ENCODE measurements at places on chromosomes 2 and 18. TPM values are rescaled to one million over a fixed set of nuclear protein-coding genes. Genes with fewer than 3 reads are reported as not detected.

GRCh38 chr2:97858442-97858841 lies 137.3 kb downstream of the TMEM131 start:
- DNase-seq: no peak

The HOXD11 gene
- not detected for total RNA-seq

DNA sequence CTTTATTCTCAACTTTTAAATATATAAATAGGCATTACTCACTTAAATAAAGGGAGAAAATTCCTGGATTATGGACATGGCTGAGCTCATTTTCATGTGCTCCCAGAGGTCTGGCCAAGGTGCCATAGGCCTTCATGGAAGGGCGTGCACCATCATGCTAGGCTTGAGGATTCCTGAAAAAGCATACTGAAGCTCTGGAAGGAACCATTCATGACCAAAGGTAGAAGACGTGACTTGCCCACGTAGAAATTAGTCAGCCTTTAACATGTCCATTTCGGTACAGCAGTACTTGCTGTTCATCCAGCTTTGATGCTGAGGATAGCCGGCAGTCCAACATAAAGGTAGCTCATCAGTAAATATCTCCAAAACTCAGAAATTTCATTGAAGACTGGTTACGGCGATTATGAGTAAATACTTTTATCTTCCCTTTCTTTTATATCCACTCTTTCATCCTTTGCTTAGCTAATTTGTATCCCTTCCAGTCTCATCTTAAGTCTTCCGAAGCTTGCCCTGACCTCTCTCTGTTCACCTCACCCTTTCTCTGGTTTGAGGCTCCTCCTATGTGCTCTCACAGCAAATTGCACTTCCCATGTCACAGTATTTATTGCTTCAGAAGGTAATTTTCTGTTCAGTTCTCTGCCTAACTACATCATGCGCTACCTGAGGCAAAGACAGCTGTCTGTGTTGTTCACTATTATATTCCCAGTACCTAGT lies 32.3 kb upstream of the ASNSD1 start:
- DNase-seq: no peak

DNA sequence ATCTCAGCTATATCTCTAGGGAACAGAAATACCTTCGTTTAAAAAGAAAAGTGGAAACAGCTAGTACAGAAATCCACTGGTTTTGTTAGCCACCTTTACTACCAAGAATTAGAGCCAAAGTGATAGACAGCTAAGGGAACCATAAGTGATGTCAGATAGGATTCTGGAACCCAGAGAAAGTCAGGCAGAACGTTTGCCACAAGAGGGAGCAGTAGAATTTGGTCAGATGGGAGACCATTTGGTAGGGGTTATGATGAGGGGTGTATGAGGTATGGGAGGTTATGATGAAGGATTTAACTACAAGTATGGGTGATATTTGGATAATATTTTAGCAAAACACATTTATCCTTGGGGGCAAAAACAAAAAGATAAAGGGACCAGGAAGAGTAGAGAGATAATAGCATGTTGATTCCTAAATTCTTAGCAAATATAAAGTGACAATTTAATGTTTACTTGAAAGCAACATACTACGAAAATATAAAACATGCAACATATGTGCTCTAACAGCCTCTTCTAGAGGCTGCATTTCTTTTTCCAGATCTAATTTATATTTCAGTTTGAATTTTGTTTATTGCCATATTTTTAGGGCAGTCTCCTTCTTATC lies 3.3 kb downstream of the SLC8A1 start:
- no peak for DNase-seq

The CFC1 gene
- total RNA-seq: 1.8 TPM

- no peak for DNase-seq
Measured at GRCh38 chr2:22037274-22037673, 913.5 kb downstream of the TDRD15 start.

The SERPINB11 gene
- not detected for total RNA-seq

The ANKRD30BL gene
- total RNA-seq: 0.29 TPM

The LOXL3 gene
- total RNA-seq: 64.2 TPM

DNA sequence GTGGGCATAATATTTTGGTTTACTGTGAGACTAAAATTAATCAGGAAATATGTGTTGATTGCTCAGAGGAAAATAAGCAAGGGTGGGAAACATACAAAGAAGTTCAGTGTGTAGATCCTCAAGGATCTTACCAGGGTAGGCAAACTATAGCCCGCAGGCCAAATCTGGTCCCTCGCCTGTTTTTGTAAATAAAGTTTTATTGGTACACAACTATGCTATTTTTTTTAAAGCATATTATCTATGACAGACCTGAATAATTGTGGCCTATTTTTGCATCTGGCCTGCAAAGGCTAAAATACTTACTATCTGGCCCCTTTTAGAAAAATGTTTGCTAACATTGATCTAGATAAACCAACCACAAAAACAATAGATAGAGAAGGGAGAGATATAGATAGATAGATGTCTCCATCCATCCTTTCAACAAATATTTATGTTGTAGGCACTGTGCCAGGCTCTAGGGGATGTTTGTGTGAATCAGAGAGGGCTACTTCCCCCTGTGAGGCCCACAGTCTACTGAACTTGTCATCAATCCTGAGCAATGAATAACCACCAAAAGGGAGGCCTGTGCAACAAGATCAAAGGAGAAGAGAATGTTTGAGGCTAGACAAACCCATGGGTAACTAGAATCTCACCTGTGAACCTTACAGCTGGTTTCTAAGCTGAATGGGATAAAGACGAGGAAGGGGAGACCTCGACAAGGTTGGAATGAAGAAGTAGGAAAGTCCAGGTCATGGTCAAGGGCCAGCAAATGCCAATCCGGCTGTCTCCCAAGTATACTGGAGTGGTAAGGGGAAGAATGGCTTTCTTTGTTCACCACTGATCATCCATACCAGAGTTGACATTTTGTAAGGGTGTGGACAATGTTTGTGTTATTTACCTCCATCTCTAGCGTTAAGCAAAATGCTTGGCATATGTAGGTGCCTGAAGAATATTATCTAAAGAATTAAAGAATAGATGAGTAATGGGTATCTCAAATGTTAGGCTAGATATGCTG lies 23.6 kb downstream of the ALPK2 start:
- DNase-seq: no peak

The TMEM247 gene
- not detected for total RNA-seq

- DNase-seq: peak; percentile 74
Measured at GRCh38 chr2:212005085-212005671, 533.4 kb downstream of the ERBB4 start.

The ACTG2 gene
- not detected for total RNA-seq

GRCh38 chr2:12726271-12726670 lies 9.5 kb downstream of the TRIB2 start:
- no peak for DNase-seq

GRCh38 chr2:146634230-146635097 lies 1210.4 kb upstream of the ACVR2A start:
- no peak for DNase-seq

GRCh38 chr18:39951142-39951720 lies 2003.8 kb upstream of the PIK3C3 start:
- DNase-seq: no peak

GRCh38 chr18:12335503-12335902 lies 27.5 kb downstream of the TUBB6 start:
- DNase-seq: no peak

The EVX2 gene
- 0.76 TPM for total RNA-seq

DNA sequence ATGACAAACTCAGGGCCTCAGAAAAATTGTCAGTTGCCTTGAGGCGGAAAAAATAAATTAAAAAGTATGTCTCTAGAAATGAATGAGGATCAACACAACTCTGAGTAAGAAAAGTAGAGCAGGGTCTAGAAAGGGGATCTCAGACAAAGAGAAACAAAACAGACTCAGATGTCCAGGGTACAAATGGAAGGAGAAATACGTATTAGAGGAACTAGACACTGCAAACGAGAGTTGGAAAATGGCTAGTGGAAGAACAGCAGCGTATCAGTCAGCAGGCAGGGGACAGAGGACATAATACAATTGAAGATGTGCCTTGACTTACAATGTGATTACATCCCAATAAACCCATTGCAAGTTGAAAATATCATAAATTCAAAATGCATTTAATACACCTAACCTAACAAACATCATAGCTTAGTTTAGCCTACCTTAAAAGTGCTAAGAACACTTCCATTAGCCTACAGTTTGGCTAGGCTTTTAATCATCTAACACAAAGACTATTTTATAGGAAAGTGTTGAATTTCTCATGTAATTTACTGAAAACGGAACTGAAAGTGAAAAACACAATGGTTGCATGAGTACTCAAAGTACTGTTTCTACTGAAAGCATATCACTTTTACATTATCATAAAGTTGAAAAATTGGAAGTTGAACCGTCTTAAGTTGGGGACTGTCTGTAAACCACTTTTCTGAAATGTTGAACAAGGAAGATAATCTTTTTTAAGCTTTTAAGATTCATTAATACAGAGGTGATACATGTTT lies 182.8 kb downstream of the NBAS start:
- DNase-seq: no peak

The INHA gene
- total RNA-seq: not detected

DNA sequence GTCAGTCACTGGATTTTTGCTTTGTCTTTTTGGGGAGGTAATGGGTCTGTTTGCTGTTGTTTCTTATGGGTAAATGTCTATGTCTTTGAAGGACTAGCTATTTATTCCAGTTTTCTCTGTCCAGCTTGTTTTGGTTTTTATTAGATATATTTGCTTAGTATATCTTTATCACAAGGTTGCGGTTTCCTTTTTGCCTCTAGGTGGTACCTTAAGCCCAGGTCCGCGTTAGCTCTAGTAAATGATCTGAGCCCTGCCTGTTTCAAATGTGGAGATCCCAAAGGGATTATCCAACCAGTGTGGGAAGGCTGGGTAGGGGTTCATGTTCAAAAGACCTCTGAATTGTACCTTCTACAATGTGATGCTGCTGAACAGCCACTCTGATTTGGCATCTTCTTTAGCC lies 114.5 kb downstream of the MYO3B start:
- no peak for DNase-seq

- no peak for DNase-seq
Measured at GRCh38 chr2:140295767-140296166, 1515.6 kb upstream of the NXPH2 start.

The TBC1D8 gene
- total RNA-seq: 14.6 TPM

The PTPN2 gene
- total RNA-seq: 33.3 TPM

- DNase-seq: no peak
Measured at GRCh38 chr2:75071766-75072165, 113.3 kb downstream of the POLE4 start.

The TOGARAM2 gene
- not detected for total RNA-seq

The CIB4 gene
- not detected for total RNA-seq

GRCh38 chr2:235868224-235868623 lies 300.0 kb downstream of the GBX2 start:
- DNase-seq: no peak

Measured in glutamatergic neuron (in vitro differentiated cells).